ENCODE measurements at places on chromosomes 7 and 10.

DNA sequence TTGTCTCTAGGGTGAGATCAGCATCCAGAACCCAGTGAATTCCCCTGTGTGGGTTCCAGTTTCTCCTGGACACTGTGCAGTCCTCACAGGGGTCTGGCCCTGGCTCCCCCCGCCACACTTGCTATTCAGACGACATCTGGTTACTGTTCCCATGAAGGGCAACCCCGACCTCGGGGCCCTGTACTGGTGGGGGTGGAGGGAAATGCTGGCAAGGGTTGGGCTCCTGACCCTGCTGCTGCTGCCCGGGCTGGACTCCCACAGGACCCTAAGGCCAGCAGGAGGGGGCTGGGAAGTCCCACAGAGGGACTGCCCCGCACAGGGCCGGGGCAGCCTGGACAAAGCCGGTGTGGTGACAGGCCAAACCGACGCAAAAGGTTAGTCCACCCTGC is 768 bp upstream of the CPA1 start:
- DNase-seq: no peak

DNA sequence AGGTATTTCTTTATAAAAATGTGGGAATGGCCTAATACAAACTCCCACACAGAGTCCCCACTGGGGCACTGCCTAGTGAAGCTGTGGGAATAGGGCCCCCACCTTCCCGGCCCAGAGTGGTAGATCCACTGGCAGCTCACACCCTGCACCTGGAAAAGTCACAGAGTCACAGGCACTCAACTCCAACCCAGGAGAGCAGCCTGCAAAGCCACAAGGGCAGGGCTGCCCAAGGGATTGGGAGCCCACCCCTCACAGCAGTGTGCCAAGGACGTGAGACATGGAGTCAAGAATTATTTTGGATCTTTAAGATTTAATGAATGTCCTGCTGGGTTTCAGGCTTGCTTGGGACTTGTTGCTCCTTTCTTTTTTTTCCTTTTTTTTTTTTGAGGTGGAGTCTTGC is 5.3 kb upstream of the DNAJC12 start:
- no peak for DNase-seq

- no peak for DNase-seq
Observed at GRCh38 chr7:33724201-33724600, 181.1 kb upstream of the BMPER start.

GRCh38 chr7:122199171-122199570 is 55.1 kb upstream of the AASS start:
- no peak for DNase-seq

DNA sequence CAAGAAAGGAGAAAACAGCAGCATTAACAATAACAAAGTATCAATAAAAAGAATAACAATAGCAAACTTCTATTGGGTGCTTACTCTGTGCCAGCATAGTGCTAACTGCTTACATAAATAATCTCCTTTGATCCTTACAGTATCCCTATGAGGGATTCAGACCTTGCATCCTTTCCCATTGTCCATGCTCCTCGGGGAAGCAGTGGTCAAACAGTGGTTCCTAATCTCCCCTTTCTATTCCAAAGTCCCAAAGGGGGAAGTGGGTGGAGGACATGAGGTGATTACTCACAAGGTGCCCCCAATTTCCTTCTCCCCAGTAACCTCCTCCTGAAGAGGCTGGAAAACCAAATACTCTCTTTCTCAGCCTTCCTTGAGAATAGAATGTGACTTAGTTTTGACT is 22.0 kb upstream of the MSMB start:
- no peak for DNase-seq

DNA sequence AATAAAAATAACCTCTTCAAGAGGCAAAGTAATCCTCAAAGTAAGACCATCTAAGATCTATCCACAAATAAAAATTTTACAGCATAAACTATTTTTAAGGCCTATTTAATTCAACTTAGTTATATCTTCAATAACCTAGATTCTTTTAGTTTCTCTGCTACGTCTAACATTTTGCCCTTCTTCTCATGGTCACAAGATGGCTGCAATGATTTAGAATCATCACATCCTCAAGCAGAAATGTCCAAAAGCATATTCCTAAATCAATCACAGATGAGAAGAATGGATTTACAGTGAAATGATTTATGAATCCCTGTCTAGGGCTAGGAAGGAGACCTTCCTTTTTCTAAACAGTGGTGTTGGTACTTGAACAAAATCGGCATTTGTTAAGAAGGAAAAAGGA is 304.7 kb downstream of the ARHGAP12 start:
- DNase-seq: no peak

DNA sequence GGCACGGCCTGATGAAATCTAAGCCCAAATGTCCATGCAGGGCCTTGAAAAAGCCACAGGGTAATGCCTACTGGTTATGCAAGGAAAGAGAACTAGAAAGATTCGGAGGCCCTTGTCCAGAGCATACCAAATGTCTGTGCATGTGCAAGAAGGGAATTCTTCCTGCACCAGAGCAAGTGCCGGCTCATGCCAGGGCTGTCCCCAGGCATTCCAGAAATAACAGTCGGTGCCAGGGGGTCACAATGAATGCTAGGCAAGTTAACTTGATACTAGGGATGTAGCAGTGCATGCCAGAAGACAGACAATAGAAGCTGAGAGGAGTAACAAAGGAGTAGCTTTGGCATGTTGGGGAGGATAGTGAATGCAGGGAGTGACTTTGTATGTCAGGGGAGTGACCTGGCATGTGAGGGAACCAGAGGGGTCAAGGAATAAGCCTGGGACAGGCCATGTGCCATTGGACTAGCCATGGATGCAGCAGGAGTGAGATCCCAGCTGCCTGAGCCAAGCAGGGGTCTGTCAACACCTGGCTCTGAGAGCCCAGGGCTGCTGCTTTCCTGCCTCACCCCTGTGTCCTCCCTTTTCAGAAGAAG is 119.5 kb upstream of the UNC5B start:
- DNase-seq: no peak

DNA sequence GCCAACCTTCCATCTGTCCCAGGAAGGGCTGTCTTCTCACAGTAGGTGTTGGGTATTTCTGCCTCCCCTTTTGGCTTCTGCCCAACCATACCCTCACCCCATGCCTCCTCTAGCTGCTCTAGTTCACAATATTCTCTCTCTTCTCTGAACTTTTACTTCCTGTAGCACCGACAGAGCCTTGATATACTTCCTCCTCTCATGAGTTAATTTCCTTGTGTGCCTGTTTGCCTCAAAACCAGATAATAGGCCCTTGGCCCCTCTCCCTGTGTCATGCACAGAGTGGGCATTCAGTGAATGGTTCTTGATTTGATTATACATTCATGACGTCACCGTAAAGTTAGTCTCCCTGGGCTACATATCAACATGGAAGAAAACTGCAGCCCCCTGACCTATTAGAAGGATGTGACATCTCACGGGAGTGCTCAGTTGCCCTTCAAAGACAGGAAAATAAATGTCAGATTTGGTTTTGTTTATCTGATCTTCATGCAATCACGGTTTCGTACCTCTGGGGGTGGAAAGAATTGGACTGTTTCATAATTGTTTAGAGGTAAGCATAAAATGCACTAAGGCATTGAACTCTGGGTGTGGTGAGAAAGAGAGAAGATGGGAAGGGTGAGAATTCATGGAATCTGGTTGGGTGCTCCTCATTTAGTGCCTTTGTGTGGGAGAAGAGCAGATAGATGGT is 127.7 kb downstream of the ITIH5 start:
- DNase-seq: no peak

- DNase-seq: no peak
Observed at GRCh38 chr10:31745612-31746376, 182.8 kb downstream of the ARHGAP12 start.

GRCh38 chr7:28626221-28626620 is 213.9 kb downstream of the CREB5 start:
- DNase-seq: no peak

DNA sequence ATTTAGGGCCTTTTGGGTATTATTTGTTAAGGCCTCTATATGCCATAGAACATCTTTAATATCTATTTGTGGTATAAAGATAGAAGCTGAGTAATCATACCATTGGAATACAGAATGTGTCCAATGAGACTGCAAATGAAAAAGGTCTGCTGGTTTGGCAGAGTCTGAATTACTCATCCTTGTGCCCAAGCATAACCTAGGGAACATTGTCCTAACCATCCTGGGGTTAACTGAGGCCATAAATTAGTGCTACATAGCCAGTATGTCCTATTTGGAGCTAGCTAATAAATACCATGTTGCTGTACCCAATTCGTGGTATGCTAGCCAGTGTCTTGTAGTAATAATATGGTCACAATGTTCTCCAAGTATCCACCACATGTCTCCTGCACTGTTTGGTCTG is 117.1 kb downstream of the ANKRD26 start:
- no peak for DNase-seq

DNA sequence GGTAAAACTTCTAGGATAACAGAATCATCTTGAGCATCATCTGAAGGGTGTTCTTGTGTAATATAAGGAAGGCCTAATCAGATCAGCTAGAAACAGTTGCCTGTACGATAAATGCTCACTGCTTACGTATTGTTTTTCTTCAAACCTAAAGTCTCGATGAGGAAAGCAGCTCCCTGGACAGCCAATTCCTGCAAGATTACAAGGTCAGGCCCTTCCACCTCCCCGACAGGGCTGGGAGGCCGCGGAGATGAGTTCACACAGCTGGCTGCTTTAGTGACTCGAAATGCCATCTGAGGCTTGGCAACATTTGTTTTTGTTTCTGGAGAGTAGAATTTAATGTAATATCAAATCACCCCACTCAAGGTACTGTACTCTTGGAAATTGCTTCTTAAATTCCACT is 95.1 kb upstream of the PFKP start:
- DNase-seq: no peak

- no peak for DNase-seq
Observed at GRCh38 chr10:98852686-98853085, 383.0 kb downstream of the HPSE2 start.

DNA sequence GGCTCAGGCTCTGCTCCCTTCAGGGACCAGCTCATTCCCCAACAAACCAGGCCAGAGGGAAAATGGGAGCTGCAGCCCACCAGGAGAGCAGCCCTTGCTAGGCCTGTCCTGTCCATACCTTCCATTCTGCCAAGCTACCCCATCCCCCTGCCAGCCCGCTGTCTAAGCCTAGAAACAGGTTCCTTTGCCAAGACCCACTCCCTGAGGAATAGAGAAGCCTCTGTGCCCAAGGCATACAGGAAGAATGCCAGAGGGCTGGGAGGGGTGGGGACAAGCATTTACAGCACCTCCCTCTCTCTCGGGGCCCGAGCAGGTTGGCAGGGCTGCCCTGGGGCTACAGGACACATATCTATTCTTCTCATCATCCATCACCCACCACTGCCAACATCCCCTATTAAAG is 178.3 kb downstream of the GRID1 start:
- no peak for DNase-seq

DNA sequence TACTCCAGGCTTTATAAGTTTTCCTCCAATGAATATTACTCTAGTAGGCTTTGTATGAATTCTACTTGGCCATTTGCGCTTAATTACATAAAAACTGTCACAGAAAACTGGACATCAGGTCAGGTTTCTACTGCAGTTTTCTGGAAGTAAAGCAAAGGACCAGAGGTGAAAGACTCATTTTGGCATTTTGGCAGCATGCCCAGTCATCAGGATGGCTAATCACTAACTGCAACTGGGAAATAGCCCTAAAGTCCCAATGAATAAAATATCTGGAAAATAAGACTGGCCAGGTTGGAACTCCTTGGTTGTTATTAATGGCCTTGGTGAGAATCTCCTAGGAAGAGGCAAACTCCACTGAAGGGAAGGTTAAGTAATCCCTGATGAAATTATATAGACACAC is 75.5 kb downstream of the COPG2 start:
- DNase-seq: no peak

DNA sequence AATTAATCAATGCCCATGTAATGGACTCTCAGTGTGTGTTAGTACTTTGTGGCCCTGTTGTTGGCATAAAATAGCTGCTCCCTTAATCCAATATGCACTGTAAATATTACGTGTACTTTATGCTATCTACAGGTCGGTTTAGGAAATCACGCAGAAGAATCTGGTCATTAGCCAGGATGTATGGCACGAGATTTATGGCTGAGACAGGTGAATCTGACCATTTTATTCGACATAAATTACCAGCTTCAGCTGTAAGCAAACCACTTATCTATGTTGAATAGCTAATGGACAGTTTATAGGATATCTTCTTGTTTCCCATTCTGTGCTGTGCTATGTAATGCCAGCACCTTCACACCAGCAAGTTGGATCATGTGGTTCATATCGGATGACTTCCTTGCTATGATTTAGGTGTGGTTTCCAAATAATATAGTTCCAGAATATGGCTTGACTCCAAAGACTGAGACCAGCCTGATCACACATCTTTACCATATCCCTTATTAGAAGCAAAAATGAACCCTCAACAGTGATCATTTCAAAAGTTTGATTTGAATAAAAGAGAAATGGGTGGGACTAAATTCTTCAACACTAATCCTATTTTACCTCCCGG is 301.4 kb downstream of the AHR start:
- DNase-seq: no peak

Measured in stimulated activated CD4-positive, alpha-beta T cell treated with anti-CD3 and anti-CD28 coated beads, Interleukin-15, amount 100 ng/mL, for 1 hour (primary cell).